Hematopoietic multipotent progenitor cell treated with erythropoietin and hydrocortisone succinate and interleukin-3 and kit ligand, for 4 days (in vitro differentiated cells): ENCODE measurements at places on chromosomes 7 and 10.

GRCh38 chr7:47484923-47485639, 96.8 kb downstream of the TNS3 start:
- no peak for DNase-seq

DNA sequence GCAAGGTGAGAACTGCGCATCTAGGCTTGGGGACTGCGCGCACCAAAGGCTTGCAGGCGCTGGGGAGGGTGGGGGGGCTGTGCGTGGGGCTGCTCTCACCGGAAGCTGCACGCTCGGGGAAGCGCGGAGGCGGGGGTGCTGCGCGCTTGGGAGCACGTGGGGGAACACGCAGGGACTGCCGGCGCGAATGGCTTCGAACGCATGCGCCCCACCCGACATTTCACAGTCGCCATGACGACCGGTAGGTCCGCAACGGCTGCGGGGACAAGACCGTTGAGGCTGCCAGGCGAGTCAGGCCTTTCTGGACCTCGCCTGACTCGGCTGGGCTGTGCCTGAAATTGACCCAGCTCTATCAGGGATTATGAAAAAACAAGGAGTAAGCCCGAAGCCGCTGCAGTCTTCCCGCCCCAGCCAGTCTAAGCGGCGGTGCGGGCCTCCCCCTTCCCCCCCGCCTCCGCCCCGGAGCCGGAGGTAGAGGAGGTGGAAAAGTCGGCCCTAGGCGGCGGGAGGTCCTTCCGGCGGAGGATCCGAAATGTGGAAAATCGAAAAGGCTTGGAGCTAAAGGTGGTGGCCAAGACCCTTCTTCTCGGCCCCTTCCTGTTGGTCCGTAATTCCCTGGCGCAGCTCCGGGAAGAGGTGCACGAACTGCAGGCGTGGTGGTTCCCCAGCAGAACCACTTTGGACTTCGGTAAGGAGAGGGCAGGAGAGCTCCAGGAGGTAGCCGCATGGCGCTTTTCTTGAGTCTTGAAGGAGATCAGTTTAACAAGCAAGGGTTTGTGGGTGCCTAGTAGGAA, 34.9 kb upstream of the STEAP1 start:
- peak; percentile 19 for DNase-seq

GRCh38 chr7:93117327-93117726, 452 bp downstream of the SAMD9 start:
- no peak for DNase-seq

- DNase-seq = no peak
Measured at GRCh38 chr7:107995184-107996071, 7.5 kb downstream of the LAMB1 start.

GRCh38 chr7:18450019-18450418, 45.5 kb upstream of the HDAC9 start:
- DNase-seq = no peak

- peak; percentile 34 for DNase-seq
Measured at GRCh38 chr7:101952355-101953247, 135.2 kb downstream of the CUX1 start.
